Activated effector memory CD4-positive, alpha-beta T cell treated with anti-CD3 and anti-CD28 coated beads, Interleukin-2, amount 50 U/mL, for 16 hours (primary cell): ENCODE measurements at places on chromosomes 1 and 21.
A peak's percentile ranks its signal among the peaks of the same experiment; 100 is the strongest.

- no peak for DNase-seq
These were observed 351.8 kb downstream of the NEGR1 start for GRCh38 chr1:71930511-71930910.

DNA sequence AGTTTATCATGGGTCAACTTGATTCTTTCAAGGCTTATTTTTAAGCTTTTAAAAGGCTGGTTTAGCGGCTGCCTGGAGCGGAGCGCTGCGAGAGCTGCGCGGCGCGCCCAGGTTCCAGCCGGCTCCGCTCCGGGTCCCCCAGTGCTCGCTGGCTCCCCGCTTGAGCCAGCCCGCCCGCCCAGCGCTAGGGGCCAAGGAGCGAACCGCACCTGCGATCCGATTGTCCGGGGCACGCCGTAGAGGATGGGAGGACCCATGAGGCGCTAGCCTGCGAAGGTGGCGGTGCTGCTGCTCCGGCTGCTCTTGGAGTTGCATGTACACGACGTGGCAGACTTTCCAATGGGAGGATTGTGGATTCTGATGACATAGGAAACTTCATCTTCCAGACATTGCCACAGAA, 9.9 kb upstream of the CFHR4 start:
- DNase-seq = no peak

DNA sequence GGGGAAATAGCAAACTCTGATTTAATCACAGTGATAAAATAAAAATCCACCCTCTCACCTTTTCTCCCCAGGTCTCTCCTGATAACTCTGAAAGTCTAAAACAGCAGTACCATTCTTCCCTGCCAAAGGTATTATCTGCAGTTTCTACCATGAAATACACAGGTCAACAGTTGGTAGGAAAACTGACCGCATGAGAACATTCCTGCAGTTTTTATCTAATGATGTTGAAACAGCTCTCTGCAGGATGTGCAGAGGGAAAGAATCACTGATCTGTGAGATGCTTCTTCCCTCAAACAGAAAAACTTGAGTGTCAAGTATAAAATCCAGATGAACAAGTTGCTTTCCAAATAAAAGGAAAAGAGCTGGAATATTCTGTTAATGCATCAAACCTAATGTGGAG, 39.1 kb downstream of the KCNJ6 start:
- no peak for DNase-seq

DNA sequence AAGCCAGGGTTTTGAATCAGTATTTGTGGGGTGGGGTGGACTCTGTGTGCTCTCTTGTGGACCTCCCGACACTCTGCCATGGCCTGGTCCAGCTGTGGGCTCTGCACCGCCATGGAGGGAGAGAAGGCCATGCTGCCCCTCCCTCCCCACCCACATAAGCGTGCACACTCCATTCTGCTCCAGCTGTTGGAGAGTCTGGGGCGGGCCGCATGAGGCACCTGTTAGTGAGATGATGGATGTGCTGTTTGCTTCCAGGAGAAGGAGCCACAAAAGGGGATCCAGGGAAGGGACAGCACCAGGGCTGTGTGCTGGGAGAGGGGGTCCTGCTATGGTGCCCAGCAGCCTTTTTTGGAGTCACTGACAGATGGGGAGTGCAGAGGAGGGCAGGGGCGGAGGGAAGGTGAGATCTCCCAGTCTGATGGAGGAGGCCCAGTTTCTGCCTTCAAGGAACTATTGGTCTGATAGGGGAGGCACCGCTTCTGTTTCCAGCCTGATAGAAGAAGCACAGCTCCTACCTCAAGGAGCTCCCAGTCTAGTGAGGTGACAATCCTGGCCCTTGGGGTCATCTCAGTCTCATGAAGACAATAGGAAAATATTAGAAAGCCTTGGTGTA, 101.5 kb downstream of the ACTL8 start:
- DNase-seq = no peak

DNA sequence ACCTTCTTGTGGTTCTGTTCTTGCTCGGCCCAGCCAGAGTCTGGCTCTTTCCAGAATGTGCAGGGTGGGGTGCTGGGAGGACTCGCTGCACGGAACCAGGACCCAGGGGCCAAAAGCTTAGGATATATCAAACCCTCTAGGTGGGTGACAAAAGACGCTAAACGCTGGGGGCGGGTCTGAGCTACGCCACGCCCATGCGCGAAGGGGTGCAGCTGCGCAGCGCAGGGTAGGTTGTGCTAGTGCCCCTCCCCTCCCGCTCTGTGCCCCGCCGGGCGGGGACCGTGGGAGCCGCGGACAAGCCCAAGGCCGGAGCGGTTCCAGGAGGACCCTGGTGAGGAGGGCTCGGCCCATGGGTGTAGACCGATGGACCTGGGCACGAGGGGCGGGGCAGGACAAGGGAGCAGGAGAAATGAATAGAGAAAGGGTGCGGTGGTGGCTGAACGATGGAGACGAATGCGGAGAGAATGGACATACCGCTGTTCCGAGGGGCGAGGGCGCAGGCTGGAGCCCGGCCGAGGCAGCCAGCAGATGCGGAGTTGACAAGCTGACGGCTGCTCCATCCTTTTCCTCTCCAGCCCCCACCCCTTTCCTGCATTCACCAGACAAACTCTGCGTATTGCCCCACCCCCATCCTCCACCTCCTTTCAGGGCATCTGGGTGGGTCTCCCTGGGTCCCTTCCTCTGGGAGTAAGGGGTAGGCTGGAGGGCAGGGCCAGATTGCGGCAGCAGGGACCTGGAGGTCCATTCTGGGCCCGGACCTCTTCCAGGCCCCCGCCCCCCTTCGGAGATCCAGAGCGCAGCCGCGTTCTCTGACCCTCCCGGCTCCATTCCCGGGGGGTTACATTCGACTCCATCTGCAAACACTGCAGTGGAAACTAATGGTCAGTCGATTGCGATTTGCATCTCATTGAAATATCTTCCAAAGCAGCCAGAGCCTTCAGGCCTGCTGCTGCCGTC, at the start of gene RUSC1:
Gene RUSC1, plus strand, starts transcription at position 234 of the 957 bp plus-strand sequence. CDS start 880 bp downstream, outside the sequence.
- peak; percentile 89 for DNase-seq

DNA sequence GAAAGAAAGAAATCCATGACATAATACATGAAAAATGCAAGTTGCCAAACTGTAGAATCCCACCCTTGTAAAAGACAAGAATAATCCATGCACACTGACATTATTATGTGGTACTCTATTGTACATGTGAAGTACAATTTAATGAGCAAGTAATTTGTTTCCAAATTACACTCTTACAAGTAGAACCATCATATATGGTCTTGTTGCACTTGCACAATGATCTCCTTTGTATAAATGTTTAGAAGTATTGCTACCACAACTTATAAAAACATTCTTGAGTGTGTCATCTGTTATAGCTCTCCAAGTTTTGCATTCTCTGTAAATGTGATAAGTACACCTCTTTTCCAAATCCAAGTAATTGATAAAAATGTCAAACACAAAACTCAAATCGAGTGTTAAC, 29.1 kb upstream of the ZNF281 start:
- DNase-seq = no peak

DNA sequence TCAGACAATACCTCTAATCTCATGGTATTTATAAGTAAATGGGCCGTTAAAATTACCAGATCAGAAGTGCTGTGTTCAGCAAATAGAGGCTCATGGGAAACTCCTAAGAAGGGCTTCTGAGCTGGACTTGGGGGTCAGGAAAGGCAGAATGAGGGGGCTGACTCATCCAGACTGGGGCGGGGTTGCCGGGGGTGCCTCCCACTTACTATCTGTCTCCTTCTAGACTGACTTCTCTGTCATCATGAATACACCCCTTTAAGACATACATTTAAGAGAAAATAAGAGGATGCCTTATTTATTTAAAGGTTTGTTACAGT, 96.0 kb upstream of the ERRFI1 start:
- no peak for DNase-seq

DNA sequence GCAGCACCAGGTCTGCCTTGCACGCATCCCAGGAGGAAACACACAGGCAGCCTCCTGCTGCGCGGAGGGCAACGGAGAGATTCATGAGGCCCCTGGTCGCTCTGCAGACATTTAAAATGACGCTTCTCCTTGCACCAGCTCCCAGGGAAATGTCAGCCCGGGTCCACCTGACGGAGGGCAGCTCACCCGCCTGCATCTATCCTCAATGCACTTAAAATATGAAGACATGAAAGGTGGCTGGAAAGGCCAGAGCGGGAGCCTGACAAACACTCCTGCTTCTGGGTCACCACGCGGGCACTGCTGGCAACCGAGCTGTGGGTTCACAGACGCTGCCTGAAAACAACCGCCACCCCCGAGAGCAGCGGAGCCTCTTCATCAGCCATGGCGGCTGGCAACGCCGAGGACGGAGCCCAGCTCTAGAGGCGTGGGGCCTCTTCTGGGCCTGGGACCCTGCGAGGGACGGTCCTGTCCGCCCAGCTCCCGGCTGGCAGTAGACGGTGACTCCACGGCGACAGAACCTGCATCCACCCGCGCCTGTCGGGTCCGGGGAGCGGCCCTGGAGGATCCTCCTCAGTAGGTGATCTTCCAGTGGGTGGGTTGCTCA, 22.7 kb downstream of the POFUT2 start:
- peak; percentile 54 for DNase-seq

DNA sequence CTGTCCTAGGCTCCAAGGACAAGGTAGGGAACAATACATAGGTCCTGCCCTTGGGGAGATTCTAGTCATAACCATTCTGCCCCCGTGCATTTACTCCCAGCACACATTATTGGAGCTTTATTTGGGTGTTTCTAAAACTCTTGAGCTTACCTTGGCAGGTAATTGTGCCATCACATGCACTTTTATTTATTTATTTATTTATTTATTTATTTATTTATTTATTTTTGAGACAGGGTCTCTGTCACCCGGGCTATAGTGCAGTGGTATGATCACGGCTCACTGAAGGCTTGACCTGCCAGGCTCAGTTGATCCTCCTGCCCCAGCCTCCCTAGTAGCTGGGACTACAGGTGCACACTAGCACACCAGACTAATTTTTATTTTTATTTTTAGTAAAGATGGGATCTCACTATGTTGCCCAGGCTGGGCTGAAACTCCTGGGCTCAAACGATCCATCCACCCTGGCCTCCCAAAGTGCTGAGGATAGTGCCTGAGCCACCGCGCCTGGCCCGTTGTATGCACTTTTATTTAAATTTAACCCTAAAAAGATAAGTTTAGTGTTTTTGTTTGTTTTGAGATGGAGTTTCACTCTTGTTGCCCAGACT, 9.2 kb downstream of the AGMAT start:
- no peak for DNase-seq

DNA sequence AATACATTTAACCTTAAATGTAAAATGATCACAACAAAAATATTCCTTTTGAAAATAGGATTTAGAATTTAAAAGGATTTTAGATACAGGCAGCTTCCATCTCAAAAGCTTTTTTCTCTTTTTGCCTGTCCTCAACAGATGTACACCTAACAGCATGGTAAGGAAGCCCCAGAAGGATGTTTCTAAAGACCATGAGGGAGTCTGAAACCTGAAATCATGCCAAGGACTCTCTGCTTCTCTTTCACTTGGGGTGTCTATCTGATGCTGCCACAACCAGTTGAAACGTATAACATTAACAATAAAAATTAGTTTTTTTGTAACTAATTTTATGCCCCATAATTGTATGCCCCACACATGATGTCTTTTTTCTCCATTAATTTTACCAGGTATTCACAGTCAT, 5.4 kb upstream of the ZNF281 start:
- no peak for DNase-seq

DNA sequence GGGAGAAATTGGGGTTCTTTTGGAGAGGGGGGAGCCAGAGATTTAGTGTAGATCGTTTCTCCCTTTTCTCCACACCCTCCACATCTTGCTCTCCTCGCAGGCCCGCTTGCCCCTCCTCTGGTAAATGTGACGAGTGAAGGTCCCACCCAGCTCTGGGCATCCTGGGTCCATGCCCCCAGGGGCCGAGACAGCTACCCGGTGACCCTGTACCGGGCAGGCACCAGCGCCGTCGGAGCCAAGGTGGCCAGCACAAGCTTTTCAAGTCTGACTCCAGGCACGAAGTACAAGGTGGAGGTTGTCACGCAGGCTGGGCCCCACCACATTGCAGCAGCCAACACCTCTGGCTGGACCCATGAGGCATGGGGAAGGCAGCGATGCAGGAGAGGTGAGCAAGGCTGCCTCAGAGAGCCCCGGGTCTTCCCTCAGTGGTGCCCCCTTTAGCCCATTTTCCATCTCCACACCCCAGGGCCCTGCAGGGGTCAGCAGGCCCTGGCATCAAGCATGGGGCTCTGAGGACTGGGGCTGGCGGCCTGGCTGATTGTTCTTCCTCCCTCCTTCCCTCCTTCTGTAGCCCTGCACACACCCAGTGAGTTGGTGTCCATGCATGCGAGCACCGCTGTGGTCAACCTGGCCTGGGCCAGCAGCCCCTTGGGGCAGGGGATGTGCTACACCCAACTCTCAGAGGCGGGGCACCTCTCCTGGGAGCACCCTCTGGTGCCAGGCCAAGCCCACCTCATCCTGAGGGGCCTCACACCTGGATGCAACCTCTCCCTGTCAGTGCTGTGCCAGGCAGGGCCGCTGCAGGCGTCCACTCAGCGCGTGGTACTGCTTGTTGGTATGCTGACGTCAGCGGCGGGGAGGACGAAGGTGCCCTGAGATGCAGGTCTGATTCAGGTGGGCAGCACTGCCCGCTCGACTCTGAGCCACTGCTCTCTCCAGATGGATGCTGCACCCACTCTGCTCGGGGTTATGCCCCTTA, 16.4 kb upstream of the LGR6 start:
- DNase-seq = no peak

GRCh38 chr1:222787729-222788128, 27.1 kb upstream of the DISP1 start:
- DNase-seq = no peak

DNA sequence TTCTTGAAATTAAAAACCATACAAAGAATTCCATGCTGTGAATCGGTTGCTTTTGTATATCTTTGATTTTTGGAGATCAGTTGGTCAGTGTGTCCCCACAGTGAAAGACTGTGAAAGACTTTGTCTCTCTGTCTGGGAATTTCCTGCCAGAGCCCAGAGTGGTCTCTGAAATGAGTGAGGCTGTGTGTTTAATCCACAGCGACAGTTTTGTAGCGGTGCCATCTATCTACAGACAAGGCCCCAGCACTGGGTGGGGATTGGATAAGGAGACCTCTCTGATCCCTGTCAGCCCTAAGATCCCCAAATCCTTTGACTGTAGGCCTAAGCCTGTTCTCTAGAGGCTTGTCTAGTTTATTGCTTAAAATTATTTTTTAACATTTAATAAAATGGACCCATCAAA, 10.3 kb downstream of the GPR25 start:
- peak; percentile 44 for DNase-seq

DNA sequence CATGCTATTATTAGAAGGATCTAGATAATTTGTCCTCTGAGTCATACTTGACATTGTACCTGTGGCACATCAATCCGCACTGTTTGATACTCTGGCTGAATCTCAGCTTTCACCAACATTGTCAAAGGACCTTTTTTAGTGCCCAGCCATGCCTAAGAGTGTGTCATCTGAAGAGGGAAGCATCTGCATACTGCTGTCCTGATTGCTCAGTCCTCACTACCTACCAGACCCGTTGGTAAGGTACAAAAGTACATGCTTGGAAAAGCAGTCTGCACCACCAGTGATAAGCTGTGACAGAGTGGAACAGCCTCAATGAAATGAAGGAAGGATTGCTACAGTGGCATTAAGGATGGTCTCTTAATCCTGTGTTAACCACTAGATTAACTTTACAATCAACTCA, 17.1 kb downstream of the SYNC start:
- peak; percentile 2 for DNase-seq

GRCh38 chr1:32650248-32650751, at the start of gene ZBTB8OS:
TSS of gene ZBTB8OS (minus strand) at chr1:32650550. CDS start at chr1:32650529, 21 bp downstream.
- DNase-seq = peak; percentile 95

- DNase-seq = no peak
These were observed 7.1 kb upstream of the SSBP3 start for GRCh38 chr1:54413295-54413694.

GRCh38 chr1:162389971-162390370, 8.4 kb downstream of the C1orf226 start:
- DNase-seq = no peak
